ENCODE measurements at places on chromosomes 1 and 21.
A peak's percentile ranks its signal among the peaks of the same experiment; 100 is the strongest.

DNA sequence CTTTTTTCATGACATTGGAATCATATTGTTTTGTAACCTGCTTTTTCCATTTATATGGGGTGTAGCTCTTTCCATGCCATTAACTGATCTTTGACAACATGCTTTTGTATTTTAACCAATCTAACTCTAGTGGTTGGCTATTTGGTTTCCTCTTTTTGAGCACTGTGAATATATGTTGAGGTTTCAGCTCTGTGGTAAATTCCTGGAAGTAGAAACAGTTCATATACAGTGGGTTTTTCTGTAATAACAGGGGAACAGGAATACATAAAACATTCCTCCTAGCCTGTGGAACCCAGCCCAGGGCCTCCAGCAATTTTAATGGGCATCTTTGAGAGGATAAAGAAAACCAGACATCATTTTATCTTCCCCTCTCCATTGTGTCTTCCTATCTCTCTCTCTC is 17.4 kb downstream of the AZIN2 start:
- DNase-seq, result no peak

DNA sequence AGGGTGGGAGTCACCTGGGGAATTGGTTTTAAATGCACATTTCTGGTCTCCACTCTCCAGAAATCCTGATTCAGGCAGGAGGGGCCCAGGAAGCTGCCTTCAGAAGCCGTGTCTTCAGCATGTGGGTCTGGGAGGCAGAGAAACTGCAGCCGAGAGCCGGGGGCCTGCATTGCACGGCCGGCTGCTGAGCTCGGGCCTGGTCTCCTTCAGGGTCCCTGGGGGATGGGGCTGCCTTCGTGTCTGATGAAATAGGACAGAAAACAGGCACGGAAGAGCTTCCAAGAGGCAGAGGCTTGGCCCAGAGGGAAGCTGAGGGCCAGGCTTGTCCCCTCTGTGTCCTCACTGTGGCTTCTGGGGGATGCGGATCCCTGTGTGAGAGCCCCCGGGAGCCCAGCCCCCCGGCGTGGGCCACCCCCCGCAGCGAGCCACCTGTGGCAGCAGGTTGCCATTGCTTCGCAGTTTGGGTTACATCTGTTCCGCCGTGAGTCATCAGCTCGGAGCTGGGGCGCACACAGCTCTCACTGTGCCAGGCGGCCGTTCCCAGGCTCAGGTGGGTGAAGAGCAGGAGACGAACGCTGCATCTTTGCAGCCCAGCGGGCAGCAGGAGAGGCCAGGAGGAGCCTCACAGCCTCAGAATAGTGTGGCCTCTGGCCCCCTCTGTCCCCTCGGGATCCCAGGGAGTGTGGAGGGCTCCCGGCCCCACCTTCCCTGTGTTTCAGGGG is 72.4 kb downstream of the AJAP1 start:
- no peak for DNase-seq

DNA sequence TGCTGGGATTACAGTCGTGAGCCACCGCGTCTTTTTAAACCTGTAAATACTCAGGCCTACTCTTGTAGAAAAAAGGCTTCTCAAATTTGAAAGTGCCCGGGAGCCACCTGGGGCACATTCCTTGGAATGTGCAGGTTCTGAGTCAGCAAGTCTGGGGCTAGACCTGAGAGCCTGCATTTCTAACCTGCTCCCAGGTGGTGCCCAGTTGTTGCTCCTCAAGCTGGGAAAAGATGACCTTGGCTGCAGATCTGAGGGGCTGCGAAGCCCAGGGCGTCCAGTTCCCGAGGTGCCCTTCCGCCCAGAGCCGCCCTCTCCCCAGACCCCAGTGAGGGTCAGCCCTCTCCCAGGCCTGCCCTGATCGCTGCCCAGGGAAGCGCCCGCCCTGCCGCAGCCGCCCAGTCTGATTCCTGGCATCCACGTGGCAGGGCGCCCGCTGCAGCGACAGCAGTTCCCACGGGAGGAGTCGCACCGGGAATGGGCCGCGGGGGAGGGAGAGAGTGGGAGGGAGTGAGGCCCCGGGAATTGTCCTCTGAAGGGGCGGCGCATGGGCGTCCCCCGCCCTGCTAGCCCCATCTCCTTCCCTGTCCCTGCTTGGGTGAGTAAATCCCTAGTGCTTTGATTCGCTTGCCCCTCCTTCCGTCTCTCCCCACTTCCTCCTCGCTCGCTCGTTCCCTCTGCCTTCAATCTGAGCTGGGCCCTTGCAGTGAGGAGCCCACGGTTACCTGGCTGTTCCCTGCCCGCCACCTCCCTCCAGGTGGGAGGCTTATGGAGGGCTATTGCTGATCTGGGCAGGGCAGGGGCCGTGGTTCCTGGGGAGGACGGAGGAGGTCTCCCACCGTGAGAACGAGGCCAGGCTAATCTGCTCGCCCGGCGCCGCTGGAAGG is 18.8 kb upstream of the TENT5B start:
- no peak for DNase-seq

DNA sequence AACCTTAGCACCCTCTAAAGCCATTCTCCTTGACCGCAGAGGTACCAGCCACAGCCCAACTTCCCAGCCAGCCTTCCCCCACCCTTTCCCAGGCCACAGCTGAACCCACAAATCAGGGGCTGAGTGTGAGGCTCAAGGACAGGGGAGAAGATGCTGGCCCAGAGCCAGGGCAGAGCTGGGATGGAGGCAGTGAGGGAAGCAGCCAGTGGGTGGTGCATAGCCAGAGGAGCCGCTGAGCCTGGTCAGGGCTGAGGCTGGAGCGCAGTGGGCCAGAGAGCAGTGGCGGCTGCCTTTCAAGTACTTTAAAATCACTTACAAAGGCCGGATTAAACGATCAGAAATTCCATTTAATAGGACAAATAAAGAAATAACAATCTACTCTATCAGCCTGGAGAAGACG is 36.3 kb downstream of the DMAP1 start:
- no peak for DNase-seq

DNA sequence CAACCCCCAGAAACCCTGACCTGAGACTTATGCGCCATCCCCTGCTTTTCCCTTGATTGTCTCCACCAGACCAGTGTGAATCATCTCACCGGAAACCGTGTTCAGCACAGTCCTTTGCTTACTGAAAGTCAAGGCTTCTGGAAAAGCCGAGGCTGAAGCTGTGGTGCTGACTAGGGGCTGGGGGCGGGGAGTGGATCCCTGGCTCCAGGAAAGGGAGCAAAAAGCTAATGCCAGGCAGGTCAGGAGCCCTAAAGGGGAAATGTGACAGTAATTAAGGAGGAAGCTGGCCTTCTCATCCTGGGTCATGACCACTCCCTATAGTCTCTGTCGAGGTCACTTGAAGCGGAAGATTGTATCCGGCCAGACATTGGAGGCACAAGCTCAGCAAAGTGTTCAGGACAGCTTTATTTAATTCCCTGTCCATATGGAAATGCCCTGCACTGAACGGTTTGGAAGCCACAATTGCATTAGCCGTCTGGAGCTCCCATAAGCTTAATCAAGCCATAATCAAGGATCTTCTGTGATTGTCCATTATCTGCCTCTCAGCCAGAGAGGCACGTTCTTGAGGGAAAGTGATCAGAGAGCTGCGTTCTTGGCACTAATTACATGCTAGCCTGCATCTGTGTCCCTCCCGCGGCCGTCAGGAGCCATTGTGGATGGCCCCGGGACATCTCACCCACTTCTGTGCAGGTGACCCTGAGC is 403.6 kb downstream of the RRAGC start:
- no peak for DNase-seq

DNA sequence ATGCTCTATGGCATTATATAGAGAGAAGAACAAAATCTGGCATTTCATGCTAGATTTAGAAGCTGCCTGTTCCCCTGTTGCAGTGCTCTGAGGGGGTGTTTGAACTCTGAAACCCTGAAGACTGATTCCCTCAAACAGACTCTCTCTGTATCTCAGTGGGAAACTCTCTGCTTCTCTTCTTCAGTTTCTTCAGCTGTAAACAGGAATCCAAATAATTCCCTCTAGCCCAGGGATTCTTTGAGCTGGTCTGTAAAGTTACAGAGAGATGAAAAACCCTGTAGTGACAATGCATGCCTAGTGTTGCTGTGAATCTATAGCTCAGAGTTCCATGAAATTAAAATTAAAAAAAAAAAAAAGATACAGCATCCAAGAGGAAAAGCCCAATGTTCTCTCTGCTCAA is 17.0 kb upstream of the ROR1 start:
- no peak for DNase-seq

GRCh38 chr1:24252185-24252780 is 65.2 kb upstream of the IFNLR1 start:
- DNase-seq, result no peak

- DNase-seq, result no peak
These were observed 52.2 kb downstream of the FHAD1 start for GRCh38 chr1:15299179-15299578.

GRCh38 chr21:45451771-45452182 is 46.8 kb downstream of the COL18A1 start:
- no peak for DNase-seq

DNA sequence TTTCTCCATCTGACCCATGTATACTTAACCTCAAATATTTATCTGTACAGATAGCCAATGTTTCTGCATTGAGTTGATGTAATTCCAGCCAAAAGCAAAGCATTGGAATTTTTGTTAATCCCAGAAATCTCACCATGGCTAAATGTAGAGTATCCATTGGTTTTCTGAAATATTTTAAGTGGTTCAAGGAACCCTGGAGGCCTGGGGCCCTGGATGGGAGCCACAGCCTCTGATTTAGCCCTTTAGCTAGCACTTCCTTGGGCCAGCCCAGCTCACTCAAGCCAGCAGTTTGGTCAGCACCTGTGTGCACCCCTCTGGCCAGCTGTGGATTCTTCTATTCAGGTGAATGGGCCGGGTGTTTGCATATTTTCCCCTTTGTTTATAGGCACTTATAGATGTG is 18.8 kb upstream of the EPS8L3 start:
- no peak for DNase-seq

DNA sequence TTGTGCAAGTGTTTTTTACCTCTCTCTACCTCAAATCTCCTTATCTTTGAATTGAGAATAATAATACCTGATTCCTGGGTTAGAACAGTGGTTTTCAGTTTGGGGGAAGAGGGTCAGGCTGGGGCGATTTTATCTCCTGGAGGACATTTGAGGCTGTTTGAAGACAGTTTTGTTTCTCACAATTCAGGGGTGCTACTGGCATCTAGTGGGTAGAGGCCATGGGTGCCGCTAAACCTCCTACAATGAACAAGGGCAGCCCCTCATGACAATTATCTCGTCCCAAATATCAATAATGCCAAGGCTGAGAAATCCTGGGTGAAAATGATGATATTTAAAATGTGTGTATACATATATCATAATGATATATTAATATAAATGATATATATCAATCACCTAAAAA is 139.1 kb upstream of the USH2A start:
- DNase-seq, result no peak

DNA sequence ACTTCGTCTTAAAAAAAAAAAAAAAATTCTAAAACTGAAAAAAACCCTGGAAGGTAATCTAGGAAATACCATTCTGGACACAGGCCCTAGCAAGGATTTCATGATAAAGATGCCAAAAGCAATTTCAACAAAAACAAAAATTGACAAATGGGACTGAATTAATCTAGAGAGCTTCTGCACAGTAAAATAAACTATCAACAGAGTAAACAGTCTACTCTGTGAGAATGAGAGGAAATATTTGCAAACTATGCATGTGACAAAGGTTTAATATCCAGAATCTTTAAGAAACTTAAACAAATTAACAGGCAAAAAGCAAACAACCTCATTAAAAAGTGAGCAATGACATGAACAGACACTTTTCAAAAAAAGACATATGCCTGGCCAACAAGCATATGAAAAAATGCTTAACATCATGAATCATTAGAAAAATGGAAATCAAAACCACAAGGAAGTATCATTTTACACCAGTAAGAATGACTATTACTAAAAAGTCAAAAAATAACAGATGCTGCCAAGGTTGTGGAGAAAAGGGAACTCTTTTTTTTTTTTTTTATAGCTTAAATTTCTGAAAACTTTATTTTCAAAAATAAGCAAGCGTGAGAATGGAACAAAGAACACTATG is 29.4 kb upstream of the RNPC3 start:
- DNase-seq, result no peak

GRCh38 chr1:15803380-15803779 is 4.1 kb downstream of the UQCRHL start:
- DNase-seq, result no peak

- DNase-seq, result no peak
These were observed 12.4 kb downstream of the KLHDC8A start for GRCh38 chr1:205344066-205344928.

DNA sequence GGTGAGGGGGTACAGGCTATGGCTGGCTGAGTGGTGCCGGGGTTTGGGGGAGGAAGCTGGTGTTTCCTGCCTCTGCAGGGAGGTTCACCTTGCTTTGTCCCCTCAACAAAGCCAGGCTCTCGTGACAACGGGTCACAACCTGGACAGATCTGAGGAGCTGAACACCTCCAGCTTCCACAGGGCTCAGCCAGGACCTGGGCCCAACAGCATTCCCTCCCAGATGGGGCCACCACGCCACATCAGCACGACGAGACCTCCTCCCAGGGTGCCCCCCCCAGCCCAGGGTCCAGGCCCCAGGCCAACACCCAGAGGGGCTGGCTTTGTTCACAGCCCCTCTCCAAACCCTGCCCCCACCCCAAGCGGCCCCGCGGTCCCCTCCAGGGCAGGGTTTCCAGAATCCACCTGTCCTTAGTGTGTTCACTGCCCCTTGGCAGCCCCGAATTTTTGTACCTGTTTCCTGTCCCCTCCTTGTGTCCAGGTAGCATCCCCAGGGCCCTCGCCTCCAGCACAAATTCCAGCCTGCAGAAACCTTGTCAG is 34.7 kb downstream of the UBE2G2 start:
- DNase-seq, result peak; percentile 25

- DNase-seq, result no peak
These were observed 40.6 kb upstream of the GREM2 start for GRCh38 chr1:240652549-240652948.

- no peak for DNase-seq
These were observed 704.5 kb upstream of the ADGRL4 start for GRCh38 chr1:79711001-79711431.

DNA sequence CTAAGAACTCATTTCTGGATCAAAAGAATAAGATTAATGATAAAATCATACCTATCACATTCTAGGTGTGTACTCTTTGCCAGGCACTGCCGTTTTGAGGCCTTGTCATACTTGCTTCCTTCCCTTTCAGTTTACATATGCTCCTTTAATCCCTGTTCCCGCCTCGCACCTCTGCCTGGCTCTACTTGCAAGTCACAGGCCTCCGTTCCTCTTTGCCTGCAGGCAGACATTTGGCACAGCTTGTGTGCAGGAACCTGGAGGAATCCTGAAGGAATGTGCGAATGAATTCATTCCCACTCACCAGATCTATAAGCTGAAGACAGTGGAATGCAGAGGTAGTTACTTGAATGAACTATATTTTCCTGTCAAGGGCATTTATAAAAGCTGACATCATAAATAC is 13.8 kb downstream of the WLS start:
- DNase-seq, result no peak

- no peak for DNase-seq
These were observed 19.3 kb upstream of the OPRD1 start for GRCh38 chr1:28792644-28793121.

GRCh38 chr1:246947255-246947654 is 15.5 kb upstream of the AHCTF1 start:
- DNase-seq, result no peak

GRCh38 chr1:162561616-162562469 is at the start of gene UAP1:
TSS of gene UAP1 (plus strand) at chr1:162561722. CDS start at chr1:162566069, 4,347 bp downstream.
- peak; percentile 31 for DNase-seq

Measured in GM12892 (cell line).